Right forelimb (tissue), 1 donor: ENCODE measurements at places on chromosomes 5 and 9.

- no peak for DNase-seq
These were observed 18.9 kb downstream of the RPS23 start for GRCh38 chr5:82259172-82259800.

DNA sequence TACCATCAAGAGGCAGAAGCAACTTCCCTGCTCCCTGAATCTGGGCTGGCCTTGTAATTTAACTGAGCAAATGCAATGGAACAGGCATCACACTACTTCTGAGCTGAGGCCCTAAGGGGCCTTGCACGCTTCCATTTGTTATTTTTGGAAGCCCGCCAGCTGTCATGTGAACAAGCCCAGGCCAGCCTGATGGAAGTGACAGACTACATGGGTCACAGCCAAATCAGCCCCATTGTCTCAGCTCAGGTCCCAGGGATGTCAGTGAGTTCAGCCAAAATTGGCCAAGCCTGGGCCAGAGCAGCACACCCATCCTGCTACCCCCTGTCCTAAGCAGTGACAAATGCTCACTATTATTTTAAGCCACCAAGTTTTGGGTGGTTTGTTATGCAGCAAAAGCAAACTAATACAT lies 72.8 kb downstream of the PRRT1B start:
- DNase-seq: no peak

DNA sequence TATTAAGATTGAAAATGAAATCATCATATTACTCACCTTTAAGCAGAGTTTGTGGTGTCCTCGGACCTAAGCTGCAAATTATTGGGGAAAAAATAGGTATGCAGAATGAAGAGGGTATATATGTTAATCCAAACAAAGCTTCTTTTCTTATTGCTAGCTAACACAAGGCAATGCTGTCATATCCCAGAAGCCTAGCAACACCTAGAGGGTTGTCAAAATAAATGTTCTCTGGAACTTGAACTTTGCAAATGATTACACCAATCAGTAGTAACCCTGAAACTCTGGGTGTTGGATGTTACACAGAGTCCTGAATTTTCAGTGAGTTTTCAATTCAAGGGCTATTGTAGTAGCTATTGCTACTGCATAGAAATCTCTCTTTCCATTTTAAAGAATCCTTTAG lies at the start of gene C6:
Gene C6, minus strand, starts transcription at position 193 of the 400 bp plus-strand sequence. CDS start 10,302 bp downstream, outside the sequence.
- DNase-seq: no peak

- DNase-seq: no peak
These were observed 32.8 kb upstream of the NSMF start for GRCh38 chr9:137491735-137492432.

DNA sequence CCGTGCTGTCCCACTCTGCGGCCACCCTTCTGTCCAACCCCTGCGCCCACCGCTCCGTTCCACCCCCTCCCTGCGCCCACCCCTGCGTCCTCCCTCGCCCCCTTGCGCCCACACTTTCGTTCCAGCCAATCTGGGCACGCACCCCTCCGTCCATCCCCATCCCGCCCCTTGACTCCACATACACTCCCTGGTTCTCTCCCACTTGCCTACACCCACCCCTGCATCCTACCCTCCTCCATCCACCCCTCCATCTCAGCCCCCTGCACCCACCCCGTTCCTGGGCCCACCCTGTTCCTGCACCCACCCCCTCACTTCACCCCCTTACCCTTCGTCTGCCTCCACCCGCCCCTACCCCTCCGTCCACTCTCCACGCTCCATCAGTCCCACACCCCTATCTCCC lies 7.0 kb downstream of the ADAMTS13 start:
- no peak for DNase-seq

GRCh38 chr9:30977965-30978364 lies 1406.5 kb upstream of the ACO1 start:
- DNase-seq: no peak
